Foreskin fibroblast (primary cell): ENCODE measurements at places on chromosomes 6 and 20.

DNA sequence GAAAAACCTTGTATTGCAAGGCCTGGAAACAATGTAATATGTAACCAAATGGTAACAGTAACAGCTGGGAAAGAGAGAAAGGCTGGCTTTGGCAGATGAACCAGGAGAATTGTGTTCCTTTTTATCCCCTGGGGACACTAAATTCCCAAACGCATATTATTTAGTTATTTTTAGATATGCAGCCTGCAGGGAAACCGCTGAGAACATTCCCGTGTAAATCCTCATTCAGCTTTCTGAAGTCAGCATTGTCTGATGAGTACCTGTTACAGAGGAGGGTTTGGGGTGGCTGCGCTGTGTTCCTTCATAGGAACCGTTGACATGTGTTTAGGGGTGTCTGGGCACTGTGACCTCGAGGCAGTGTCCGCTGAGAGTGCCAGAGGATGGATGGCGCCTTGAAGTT is 101.3 kb downstream of the SMOC2 start:
- DNase-seq, result no peak

- DNase-seq, result peak; percentile 35
Measured at GRCh38 chr6:111482188-111482958, 645 bp downstream of the REV3L start.

DNA sequence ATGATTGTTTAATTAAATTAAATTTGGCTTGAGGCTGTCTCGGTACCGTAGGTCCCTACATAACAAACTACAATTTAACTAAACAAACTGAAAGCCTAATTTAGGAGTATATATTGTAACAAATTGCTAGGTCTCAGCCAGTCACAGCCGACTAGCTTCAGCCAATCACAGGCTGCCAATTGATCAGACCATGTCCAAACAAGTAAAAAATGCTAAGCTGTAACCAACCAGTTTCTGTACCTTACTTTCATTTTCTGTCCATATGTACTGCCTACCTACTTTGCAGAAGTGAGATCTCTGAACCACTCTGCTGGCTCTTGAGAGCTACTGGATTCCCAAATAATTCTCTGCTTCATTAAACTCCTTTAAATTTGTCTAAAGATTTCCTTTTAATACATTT is 648.0 kb upstream of the GJE1 start:
- peak; percentile 29 for DNase-seq

DNA sequence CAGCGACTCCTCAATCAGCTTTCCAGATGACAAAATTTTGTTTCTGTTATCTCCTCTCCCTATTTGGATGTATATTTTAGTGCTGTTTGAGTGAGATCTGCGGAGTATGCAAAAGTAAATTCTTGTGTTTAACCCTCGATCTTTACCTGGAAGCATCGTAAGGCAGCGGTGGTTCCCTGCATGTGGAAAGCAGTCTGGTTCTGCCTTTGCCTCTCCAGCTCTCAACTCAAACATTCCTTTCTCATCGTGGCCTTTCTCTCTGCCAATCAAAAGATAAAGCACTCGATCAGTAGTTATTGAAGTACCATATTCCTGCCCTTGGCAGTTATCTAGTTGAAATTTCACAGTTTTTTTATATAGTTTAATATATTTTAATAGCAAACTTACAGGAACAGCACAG is 44.0 kb upstream of the BTN3A2 start:
- peak; percentile 9 for DNase-seq

DNA sequence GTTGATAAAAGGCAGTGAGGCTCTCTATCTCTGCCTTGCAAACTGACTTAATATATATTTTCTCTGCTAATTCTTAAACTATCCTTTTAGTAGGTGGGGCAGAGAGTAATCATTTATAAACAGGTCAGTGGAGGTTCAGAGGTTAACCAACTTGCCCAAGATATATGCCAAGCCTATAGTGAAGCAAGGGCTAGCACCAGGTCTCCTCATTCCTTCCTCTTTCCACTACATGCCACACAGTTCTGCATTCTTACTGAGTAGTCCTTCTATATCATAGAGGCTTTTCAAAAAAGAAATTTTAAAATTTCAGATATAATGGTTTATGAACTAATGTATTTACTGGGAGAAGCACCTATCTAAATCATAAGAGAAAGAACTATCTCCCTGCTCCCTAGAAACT is 8.5 kb downstream of the ARG1 start:
- DNase-seq, result no peak

DNA sequence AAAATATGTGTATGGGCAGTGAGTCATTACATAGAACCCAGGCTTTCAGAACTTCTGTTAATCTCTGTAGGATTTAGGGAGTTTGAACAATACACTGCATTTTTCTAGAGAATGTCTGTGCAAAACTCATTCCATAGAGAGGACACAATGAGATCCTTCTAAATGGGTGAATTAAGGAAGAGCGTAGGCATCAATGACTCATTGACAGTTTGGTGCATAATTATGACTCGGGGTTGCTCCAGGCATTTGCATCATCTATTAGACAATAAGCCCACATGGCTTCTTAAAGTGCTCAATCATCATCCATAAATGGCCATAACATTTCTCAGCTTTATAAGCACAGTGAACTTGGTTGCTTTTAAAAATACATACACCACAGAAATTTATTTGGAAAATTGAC is 625.5 kb downstream of the CDH26 start:
- DNase-seq, result no peak

DNA sequence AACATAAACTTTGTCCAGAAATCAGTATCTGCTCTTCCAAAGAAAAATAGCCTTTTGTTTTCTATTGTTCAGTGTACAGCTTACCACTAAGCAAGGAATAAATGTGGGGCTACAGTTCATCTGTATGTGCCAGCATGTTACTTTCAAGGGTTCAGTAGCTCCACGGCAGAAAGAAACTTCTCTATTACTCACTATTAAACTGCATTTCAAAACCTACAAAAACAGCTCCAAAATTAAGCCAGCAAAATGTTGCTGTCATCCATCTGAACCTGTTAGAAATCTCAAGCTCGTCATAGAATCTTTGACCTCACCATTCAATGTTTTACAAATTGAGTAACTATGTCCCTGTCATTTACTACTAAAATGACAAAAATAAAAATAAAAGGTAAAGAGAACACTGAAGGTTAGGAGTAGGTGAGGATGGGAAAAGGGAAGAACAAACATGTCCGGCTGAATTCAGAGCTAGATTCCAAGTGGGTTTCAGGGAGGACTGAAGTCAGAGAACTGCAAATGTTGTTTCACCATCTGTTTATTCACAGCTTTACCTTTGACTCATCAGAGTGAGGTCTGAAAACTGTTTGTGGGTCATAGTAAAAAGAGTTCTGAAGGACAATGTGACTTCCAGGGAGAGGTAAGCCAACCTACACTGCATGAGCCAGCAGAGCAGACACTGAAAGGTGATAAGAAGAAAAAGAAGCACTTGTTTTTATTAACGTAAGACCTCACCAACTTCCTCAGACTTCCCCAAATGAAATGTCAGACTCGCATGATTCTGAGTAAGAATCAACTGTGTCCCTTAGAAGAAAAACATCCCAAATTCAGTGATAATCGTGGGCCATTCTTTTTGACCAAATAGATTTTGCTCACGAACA is 62.0 kb downstream of the ATXN1 start:
- DNase-seq, result peak; percentile 53

- no peak for DNase-seq
Measured at GRCh38 chr6:31009731-31010130, 543 bp upstream of the MUC22 start.

GRCh38 chr20:36585410-36586125 is 12.2 kb downstream of the TGIF2 start:
- DNase-seq, result peak; percentile 83

DNA sequence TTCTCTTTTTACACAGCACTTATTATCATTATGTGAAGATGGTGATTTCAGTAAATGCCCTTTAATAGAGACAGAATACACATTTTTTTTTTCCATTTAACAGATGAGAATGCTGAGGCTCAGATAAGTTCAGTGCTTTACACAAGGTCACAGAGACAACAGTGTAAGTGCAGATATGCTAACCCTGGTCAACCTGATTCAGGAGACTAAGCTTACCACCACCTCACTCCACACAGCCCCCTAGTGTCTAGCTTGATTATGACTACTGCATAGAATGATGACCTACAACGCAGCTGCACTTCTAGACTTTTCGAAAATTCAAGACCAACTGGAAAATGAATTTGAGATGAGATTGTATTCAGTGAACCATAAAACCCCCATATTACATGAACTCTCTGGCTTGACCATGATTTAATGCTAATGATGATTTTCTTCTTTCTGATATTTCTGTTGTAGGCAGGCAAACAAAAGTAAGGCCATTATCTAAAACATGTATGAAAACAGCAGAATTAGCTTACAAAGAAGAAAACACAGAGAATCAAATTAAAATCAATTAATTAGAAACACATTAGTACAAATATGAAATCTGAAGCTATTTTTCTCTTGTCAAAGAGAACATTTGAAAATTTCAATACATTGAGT is 212.1 kb upstream of the PHACTR1 start:
- DNase-seq, result no peak

- no peak for DNase-seq
Measured at GRCh38 chr20:62485062-62485700, 9.4 kb upstream of the GATA5 start.

DNA sequence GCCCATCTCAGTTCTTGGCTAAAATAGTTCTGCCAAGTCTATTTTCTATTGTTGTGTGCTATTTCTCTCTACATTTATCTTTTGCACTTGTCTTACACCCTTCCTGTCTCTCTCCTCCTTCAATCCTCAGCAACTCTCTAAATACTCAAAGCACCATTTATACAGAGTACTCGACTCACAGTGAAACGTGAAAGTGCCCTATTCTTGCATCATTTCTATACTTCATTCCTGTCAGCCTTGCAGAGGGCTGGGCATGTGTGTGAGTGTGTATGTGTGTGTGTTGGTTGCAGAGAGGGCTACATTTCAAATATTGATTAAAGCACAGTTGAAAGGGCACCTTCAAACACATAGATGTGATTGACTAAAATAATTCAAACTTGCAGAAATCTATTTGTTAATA is 373.2 kb upstream of the MANEA start:
- no peak for DNase-seq

- DNase-seq, result peak; percentile 22
Measured at GRCh38 chr6:134850721-134851305, 99.1 kb downstream of the ALDH8A1 start.

- no peak for DNase-seq
Measured at GRCh38 chr6:6248651-6249050, 71.8 kb downstream of the F13A1 start.

DNA sequence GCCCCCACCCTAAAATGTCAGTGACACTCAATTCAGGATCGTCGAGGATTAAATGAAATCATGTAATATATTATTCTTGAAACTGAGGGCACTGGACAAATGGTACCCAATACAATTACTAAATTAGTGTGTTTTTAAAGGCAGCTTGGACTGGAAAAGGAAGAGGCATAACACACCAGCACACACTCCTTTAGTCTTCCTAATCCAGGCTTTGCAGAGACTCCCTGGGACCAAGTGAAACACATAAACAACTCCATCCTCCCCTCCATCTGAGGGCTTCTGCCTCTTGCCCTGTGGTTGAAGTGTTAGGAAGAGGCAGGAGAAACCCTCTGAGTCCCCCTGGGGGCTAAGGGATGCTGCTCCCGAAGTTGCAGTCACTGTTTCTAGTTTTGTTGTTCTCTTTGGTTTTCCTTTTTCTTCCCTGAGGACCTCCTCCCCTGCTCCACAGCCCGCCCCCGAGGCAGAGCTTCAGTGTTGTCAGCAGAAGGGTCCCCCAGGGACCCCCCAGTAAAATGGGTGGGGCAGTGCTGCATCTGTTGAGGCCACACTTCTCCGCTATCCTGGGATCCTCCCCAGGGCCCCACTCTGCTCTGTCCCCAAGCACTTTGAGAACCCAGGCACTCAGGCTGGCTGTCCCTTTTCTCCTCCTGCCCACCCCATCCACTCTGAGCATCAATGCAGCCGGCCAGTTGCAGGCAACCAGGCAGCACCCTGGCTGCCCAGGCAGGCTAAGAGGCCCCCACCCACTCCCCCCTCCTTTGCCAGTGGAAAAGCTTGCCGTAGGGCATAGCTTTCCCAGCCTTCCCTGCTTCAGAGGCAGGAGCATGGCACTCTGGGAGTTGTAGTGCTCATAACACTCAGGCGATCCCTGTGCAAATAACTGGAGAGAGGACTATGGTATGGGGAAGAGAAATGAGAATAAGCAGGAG is 5.9 kb downstream of the TMEM63B start:
- peak; percentile 48 for DNase-seq

DNA sequence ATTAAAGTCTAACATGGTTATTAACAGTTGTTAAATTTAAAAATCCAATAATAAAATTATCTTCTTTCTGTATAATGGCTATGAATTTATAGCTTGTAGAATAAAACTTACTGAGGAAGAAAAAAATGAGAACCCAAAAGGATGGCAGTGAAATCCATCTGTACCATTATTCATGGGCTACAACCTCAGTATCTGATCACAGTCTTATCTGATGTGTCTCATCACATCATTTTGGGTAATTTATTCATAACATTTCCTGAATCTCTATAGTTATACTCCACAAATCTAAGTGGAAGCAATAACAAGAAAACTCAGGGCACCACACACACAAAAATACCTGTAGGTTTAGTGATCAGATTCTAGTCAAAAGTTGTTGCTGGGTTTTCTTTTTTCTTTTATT is 7.3 kb downstream of the CLDN20 start:
- no peak for DNase-seq

DNA sequence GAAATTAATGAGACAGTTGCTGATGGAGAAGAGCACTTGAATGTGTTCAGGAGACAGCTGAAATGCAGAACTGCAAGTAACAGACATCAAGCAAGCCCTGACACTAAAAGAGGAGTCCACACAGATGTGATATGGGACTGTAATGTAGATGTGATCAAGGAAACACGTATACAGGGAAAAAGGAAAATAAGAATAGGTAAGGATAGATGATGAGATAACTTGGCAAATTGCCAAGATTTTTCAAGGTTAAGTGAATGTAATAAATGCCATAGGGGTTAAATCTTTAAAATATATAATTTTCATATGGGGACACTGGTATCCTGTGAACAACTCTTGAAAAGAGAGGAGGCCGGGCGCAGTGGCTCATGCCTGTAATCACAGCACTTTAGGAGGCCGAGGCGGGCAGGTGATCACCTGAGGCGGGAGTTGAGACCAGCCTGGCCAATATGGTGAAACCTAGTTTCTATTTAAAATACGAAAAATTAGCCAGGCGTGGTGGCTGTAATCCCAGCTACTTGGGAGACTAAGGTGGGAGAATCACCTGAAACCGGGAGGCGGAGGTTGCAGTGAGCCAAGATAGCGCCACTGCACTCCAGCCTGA is 7.2 kb upstream of the SNX14 start:
- DNase-seq, result no peak

GRCh38 chr20:21322921-21323331 is 19.8 kb downstream of the XRN2 start:
- DNase-seq, result peak; percentile 30
